ENCODE measurements at places on chromosomes 6 and 20.
A peak's percentile ranks its signal among the peaks of the same experiment; 100 is the strongest.

GRCh38 chr20:8587810-8588209, 455.7 kb downstream of the PLCB1 start:
- DNase-seq = no peak

DNA sequence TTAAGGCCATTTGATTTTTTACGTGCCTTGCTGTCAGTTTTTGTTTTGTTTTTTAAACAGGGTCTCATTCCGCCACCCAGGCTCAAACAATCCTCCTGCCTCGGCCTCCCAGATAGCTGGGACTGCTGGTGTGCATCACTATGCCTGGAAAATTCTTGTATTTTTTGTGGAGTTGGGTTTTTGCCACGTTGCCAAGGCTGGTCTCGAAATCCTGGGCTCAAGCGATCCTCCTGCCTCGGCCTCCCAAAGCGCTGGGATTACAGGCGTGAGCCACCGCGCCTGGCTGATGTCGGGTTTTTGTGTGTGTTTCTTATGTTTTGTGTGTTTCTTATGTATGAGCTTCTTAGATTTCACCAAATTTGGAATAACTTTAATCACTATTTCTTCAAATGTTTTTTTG, 104.8 kb downstream of the TAF4 start:
- DNase-seq = no peak

GRCh38 chr6:24524805-24525204, 30.0 kb downstream of the ALDH5A1 start:
- DNase-seq = peak; percentile 36

DNA sequence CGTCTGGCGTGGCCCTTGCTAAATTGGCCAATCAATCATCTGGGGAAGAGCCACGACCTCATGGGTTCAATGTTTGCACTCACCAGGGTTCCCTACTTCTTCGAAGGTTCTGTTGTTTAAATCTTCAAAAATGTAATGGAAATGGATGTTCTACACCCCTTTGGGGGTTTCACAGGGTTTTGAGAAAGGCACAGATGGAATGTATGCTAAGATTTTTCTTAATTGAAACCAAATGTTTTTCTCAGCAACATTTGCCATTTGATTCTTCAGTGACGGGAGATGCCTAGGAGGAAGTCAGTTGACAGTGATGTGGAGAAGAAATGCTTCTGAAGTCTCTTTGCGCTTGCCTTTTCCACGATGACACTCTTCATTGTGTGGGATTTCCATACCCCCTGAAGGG, 312.3 kb downstream of the ESR1 start:
- DNase-seq = no peak

DNA sequence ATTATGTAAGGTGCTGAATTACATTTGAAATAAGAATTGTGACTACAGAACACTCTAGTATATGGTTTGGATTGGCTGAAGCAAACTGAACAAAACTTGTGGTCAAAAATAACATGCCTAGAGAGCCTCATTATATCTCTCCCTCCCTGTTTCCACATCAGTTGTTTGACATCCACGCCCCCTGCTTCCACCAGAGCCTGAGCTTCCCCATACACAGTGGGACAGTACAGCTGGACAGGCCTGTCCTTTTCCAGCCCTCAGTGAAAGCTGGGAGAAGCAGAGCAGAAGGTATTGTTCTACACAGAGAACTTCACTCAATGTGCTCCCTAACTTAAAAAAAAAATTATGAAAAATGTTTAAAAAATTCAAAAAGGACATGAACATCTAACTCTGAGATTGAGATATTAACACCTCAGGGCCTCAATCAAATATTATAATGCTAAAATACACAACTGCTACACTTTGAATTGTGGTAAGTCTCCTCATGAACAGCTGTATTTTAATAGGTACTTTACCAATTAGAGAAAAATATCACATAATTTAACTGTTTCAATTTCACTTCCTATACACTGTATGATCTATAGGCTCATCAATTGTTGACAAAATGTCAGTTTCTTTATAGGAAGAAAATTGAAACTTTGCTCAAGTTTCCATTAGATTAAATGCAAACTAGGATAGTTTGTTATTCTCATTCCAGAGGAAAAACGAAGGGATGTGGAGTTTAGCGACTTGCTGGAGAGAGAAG, 44.9 kb upstream of the SCML4 start:
- DNase-seq = no peak

DNA sequence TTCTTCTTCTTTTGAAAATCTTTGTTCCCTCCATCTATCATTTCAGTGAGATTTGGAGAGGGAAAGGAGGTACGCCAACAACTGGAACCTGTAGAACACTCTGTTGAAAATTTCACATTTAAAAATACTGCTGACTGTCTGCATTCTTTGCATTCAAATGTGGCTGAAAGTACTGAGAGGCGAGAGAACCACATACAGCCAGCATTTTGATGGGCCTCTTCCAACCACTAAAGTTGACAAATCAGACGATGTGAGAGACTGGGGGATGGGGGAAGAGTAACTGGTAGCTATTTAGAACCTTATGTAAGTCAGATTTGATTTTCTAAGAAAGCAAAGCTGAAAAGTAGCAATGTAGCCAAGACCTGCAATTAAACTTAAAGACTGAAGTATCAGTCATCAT, 77.5 kb downstream of the FKBP5 start:
- no peak for DNase-seq

DNA sequence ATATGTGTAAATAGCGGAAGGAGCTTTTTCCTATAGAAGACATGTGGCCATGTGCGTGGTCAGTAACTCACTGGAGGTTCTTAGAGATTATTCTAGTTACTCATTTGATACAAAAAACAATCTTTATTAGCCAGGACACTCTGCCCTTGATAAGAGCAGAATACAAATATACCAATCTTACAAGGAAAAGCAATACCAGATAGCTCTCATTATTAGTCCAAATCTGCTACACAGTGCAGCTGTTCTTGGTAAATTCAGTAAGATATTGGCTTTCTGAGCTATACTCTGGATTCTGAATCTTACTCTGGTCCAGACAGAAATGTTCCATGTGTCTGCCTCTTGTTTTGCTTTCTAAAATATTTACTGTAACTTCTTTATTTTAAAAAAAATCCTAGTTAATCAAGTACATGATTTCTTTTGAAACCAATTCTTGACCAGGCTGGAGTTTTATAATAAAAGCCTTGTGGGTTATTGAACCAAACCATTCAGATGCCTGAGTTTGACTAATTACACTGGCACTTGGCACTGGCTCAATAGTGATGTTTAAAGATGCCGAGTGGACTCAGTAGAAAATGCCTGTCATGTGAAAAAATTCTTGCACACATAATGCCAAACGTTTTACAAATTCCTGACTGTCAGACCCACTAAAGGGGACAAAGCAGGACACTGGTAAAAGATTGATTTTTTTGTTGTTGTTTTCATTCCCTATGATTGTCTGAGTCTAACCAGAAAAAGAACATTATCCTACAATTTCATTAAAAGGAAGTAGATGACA, 242.8 kb upstream of the TCF21 start:
- DNase-seq = no peak

DNA sequence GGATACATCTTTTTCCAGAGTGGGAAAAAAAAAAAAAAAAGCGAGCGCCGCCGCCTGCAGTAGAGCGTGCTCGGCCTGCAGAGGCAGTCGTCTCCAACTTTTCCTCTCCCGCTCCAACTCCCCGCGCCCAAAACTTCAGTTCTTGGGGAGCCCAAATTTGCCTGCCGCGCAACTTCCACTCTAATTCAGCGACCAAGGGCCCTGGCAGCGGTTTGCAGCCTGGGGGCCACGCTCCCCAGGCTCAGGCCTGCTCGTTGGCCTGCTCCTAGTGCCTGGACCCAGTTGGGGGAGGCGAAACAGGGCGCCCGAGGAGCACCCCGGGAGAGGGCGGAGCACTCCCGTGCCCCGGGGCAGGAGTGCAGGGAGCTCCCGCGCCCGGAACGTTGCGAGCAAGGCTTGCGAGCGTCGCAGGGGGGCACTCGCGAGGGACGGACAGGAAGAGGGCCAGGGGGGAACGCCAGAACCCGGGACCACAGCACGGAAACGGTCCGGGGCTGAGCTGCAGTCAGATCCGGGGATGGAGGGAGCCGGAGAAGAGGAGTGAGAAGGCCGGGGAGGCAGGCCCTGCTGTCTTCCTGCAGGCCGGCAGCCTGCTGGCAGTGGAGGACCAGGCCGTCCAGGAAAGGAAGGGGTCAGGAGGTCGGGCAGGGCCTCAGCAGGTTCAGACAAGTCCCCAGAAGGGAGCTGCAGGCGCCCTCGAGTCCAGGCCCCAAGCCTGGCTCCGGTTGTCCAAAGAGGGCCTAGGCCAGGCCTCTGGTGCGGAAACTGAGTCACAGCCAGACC, at the start of gene STX16:
Gene STX16 (plus strand): TSS at position 508 of the 783 bp plus-strand sequence. CDS start 724 bp downstream, outside the sequence.
- peak; percentile 96 for DNase-seq

- no peak for DNase-seq
Observed at GRCh38 chr6:3061501-3061941, 6.8 kb upstream of the RIPK1 start.

DNA sequence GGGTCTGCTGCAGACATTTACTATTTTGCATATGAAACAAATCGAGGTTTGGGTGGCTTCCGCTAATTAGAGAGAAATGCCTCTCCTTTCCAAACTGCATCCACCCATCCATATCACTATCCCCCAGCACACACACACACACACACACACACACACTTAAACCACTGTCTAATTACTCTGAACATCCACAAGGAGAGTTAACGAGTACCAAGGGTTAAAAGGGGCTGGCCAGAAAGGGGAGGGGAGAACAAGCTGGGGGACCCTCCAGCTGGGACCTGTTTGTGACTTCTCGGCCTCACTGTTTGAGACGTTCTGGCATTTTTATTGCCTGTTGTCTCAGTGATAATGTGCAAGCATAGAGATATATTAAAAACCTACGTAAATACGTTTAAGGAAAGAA, 261.2 kb downstream of the FOXC1 start:
- DNase-seq = no peak

DNA sequence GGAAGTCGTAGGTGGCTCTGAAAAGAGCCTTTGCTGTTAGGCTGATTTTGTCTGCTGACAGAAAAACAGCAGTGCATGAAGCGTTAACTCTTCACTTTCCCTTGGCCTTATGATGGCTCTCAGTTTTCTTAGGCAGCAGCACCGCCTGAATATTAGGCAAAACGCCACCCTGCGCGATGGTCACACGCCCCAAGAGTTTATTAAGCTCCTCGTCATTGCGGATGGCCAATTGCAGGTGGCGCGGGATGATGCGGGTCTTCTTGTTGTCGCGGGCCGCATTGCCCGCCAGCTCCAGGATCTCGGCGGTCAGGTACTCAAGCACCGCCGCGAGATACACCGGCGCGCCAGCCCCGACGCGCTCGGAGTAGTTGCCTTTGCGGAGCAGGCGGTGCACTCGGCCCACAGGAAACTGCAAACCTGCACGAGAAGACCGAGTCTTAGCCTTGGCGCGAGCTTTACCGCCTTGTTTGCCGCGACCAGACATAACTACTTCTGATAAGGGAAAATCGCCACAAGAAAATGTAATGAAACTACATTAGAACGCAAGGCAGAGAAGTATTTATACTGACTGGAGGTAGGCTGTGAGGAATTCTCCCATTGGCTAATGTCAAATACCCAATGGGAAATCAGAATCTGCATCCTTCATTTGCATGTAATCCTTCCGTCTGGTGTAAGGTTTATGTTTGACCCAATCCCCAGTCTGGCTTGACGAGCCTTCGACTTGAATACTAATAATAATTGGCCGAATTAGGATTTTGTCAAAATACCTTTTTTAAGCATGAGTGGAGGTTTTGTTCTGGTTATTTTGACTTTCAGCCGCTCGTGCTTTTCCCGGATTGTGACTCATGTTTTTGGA, 53.9 kb upstream of the HFE start:
- peak; percentile 84 for DNase-seq

DNA sequence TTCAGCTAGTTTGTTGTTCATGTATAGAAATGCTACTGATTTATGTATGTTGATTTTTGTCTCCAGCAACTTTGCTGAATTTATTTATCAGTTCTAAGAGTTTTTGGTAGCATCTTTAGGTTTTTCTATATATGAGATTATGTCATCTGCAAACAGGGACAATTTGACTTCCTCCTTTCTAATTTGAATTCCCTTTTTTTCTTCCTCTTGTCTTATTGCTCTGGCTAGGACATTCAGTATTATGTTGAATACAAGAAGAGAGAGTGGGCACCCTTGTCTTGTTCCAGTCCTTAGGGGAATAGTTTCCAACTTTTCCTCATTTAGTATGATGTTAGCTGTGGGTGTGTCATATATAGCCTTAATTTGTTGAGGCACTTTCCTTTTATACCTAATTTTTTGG, 58.2 kb downstream of the CDH26 start:
- peak; percentile 65 for DNase-seq

DNA sequence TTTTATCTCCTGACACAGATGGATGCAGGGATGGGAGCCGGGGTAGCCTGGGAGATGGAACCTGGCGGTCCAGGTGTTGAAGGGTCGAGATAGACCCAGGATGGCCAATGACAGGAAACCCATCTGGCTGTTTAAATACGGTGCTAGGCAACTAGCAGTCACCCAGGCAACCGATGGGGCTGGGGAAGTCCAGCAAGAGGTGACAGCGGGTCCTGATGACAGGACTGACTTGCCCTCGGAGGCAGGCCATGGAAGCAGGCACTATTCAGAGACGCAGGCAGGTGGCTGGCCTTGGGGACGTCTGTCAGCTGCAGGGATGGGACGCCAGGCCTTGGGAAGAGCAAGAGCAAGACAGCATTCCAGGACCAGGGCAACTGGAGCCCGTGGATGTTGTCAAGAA, 135.4 kb upstream of the RALGAPA2 start:
- no peak for DNase-seq

GRCh38 chr20:62946918-62947317, 5.6 kb upstream of the SLC17A9 start:
- no peak for DNase-seq

Measured in suppressor macrophage treated with lipopolysaccharide for 1 hour (primary cell).